ENCODE measurements at places on chromosomes 7 and 10.

- DNase-seq = no peak
Observed at GRCh38 chr10:91541481-91541880, 91.4 kb downstream of the PPP1R3C start.

DNA sequence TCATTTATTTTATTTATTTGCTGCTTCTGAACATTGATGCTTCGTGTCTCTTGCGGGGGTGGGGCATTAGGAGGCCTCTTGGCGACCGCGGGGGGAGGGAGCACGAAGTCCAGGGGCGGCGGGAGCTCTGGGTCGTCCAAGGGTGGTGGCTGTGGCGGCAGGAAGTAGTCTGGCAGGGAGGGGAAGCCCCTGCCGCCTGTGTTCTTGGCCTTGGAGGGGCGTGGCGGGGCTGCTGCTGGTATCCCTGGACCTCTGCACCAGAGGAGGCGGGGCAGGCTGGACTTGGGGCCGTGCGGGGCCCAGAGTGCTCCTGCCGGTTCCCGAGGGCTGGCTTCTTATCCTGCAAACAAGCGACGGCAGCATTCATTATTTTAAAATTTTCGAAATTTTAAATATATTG, 70.5 kb upstream of the ABI1 start:
- DNase-seq = no peak

DNA sequence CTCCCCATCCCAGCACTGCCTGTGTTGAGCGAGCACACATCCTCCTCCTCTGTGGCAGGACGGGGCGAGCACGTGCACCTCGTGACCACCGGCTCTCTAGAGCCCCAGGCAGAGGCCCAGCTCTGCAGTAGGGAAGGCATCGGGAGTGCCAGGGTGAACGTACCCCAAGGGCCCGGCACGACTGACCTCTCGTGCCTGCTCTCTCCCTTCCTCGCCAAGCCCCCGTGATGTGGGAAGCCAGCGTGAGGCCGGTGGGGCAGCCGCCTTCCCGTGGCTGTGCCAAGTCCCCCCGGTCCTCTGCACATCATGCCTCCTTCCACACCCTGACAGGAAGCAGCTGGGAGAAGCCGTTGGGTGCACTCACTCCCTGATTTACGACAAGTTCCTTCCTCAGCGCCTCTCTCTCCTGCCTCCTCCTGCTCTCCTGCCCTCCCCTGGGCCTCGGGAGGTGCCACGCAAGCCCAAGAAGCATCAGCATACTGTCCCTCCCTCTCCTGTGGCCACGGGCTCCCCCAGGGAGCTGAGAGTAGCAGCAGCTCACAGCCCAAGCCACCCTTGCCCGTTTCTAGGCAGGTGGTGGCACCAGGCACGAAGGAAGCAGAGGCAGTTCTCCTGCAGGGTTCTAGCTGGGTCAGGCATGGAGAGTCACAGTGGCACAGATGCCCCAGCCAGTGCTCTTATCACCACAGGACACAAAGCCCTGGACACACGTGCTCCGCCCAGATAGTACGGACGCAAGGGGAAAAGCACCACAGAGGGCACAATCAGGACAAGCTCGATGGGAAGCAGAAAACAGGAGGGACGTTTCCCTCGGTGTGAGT, 47.0 kb downstream of the AMZ1 start:
- DNase-seq = no peak

GRCh38 chr10:85916286-85916685, 450.3 kb downstream of the GRID1 start:
- DNase-seq = no peak

GRCh38 chr10:126500185-126500584, 111.9 kb upstream of the ADAM12 start:
- no peak for DNase-seq

- DNase-seq = no peak
Observed at GRCh38 chr7:148963583-148964482, 64.5 kb downstream of the PDIA4 start.

GRCh38 chr7:120680985-120681384, 177.0 kb downstream of the TSPAN12 start:
- DNase-seq = no peak

DNA sequence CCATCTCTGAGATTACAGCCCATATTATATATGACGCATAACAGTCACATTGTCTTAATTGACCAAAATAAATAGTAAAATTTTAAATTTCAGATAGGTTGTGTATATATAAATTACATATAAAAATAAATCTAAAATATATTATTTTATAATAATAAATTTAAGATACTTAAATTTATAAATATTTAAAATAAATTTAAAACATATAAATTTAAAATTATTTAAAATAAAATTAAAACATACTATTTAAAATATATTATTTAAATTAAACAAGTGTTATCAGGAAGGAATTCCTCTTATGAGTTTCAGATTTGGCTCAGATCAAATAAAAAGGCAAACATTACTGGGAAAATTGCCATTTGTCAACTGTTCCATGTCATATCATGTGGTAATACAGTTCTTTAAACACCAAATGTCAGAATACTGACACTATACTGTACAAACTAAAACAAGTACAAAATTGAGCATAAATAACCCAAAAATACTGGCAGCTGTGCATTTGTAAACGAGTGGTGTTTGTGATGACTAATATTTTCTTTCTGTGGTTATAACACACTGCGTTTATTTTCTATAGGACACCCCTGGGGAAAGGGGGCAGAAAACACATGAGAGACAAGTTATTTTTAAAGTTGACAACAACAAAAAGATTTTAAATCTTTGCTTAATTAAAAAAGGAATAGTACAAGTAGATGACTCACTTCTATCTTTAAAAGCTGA, 71.3 kb upstream of the DGKB start:
- no peak for DNase-seq

DNA sequence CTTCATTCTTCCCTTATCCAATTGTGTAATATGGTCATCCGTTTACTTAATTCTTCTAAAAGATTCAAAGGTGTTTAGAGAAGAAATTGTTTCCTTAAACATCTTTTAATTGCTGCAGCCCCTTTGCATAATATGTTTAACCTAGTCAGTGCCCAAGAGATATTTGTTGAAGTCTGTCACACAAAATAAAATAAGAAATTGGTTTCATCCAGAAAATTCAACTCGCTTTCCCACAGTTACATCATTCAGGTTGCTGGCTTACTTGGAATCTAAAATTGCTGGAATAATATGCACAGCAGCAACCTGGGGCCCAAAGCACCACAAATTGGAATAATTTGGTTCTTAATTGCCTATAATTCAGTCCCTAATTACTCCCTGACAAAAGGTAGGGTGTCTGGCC, 155.1 kb upstream of the ETV1 start:
- DNase-seq = no peak

GRCh38 chr7:47093320-47094234, 488.3 kb downstream of the TNS3 start:
- no peak for DNase-seq

GRCh38 chr7:105759670-105760550, 116.5 kb downstream of the ATXN7L1 start:
- DNase-seq = no peak

DNA sequence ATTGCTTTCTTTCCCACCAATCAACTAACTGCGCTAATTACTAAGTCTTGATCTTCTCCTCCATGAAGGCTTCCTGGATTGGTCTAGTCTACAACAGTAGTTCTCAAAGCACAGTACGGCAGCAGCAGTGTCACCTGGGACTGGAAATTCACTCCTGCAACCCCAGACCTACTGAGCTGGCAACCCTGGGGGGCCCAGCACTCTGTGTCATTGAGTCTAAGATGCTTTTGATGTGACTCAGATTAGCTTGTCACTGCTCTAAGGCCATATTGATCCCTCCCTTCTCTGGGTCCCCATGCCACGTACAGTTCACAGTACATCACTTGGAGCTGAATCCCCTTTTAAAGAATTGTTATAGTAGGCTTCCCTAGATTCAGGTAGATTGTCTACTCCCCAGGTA, 65.7 kb upstream of the KMT2C start:
- DNase-seq = no peak

DNA sequence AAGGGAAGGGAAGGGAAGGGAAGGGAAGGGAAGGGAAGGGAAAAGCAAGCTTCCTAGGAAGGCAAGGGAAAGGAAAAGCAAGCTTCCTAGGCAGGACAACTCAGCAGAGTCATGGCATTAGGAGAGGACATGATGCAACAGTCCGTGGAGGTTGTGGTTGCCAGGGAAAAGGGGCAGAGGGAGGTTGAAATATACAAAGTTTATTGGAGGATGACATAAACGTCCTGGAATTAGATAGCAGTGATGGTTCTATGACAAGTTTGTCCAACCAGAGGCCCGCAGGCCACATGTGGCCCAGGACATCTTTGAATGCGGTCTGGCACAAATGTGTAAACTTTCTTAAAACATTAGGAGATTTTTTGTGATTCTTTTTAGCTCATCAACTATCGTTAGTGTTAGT, 59.8 kb upstream of the OPN4 start:
- no peak for DNase-seq
